CD14-positive monocyte (primary cell): ENCODE measurements at places on chromosomes 5 and 9.

DNA sequence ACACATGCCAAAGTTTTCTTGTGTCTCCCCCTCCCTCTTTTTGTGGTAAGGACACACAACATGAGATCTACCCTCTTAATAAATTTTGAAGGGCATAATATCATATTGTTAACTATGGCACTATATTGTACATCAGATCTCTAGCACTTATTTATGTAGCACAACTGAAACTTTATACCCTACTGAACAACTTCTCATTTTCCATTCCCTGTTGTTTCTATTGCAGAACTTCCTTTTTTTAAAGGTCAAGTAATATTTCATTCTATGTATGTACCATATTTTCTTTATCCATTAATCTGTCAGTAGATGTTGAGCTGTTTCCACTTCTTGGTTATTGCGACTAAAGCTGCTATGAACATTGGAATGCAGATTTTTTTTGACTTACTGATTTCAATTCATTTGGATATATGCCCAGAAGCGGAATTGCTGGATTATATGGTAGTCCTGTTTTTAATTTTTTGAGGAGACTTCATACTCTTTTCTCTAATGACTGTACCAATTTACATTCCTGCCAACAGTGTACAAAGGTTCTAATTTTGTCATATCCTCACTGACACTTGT, 305.3 kb downstream of the PRR16 start:
- DNase-seq: no peak

GRCh38 chr5:175235251-175235960, 208.6 kb downstream of the DRD1 start:
- no peak for DNase-seq

- DNase-seq: no peak
These were observed 120.1 kb downstream of the XRCC4 start for GRCh38 chr5:83197326-83197967.

DNA sequence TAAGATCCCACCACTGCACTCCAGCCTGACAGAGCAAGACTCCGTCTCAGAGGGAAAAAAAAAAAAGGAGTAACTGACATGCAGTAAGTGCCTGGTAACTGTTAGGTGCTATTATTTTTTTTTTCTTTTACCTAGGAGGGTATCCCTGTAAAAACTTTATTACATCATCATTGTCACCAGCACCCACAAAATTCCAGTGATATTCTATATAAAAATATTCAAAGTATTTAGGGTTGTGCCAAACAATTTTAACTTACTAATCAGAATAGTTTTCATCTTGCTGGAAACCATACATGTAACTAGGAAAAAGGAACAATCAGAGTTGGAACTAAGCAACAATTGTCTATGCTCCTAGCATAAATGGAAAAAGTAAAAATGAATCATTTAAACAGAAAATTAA, 112.4 kb downstream of the SSBP2 start:
- no peak for DNase-seq

GRCh38 chr5:93512799-93513198, 68.2 kb downstream of the NR2F1-AS1 start:
- DNase-seq: no peak

GRCh38 chr5:143569213-143569701, 165.8 kb upstream of the NR3C1 start:
- no peak for DNase-seq

GRCh38 chr5:151449839-151450238, 2.4 kb downstream of the SLC36A1 start:
- no peak for DNase-seq

GRCh38 chr5:54793468-54794134, 191.8 kb downstream of the ESM1 start:
- no peak for DNase-seq

DNA sequence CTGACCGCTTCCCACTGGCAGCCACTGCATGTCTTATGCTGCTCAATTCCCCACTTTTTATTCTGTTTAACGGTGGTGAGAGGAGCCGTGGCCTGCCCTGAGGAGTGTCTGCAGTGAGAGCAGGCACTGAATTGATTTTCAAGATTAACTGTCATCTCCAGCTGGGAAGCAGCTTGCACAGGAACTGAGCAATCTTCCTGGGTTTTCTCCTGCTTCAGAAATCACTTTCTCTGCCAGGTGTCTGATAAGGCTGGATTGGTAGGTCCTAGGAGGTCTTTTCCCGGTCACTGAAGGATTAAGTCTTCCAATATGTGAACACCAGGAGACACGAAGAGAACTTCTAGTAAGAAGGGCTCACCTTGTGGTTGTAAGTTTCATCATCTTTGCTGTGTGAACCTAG, 181.1 kb upstream of the RAD23B start:
- DNase-seq: no peak

DNA sequence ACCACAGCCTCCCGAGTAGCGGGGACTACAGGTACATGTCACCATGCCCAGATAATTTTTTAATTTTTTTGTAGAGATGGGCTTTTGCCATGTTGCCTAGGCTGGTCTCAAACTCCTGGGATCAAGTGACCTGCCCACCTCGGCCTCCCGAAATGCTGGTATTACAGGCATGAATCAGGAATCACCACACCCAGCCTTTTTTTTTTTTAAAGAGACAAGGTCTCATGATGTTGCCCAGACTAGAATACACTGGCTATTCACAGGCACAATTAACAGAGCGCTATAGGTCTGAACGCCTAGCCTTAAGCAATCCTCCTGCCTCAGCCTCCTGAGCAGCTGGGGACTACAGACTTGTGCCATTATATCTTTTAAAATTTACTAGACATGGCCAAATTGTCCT, 36.1 kb downstream of the GEMIN5 start:
- DNase-seq: no peak
